ENCODE measurements at places on chromosomes 1 and 21.

DNA sequence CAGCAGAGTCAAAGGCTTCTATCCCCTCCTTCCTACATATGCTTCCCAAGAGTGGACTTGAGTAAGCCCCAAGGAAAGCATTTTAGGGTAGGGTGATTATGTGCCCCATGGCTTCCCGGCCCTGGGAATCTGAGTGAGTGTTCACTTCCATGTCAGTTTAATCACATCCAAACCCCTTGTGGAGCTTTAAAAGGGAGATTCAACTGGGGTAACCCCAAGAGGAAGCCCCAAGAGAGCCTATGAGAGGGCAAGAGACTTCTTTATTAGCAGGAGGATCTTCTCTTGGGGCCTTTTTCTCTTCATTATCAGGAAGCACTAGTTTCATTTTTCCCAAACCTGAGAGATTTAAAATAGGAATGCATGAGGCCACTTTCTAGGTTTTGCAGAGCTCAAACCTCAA lies 97.0 kb upstream of the IRF2BP2 start:
- no peak for DNase-seq

DNA sequence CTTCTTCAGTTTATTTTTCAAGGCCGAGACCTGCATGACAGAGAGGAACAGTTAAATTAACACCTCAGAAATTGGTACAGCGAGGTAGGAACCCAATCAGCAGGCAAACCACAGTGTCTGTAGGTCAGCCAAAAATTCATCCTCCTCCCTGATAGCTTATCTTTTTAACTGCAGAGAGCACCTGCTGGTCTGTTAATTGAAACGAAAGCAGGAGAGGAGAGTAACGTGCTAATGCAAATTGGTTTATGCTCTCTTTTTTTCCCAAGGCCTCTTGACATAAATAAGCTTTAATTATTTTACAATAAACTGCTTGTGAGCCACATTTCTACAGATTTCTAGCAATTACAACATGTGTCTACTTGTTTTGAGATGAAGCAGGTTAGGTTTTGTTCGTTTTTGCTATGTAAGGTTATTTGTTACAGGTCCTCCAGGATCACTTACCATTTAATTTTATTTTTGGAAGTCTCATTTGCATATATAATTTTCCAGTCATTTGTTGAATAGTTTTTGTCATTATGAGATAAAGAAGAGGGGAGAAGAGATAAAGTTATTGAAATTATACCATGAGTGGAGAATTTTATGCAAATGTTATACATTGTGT lies 179.9 kb downstream of the DENND1B start:
- DNase-seq, result no peak

DNA sequence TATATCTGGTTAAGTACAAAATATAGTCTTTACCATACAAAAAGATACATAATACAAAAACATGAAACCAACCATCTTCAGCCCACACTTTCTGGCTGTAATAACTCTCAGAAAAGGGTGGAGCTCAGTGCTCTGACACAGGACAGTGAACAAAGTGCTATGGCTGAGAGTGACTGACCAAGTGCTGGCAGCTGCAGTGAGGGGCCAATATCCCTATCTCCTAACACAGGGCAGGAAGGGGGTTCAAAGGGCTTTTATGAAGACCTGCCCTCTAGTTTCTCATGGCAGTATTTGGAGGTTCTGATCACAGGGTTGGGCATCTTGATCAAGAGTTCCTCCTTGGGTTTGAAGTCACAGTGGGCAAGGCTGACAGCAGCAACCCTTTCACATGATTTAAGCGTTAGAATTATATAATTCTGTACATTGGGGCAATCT lies 3.9 kb downstream of the TXNIP start:
- no peak for DNase-seq

DNA sequence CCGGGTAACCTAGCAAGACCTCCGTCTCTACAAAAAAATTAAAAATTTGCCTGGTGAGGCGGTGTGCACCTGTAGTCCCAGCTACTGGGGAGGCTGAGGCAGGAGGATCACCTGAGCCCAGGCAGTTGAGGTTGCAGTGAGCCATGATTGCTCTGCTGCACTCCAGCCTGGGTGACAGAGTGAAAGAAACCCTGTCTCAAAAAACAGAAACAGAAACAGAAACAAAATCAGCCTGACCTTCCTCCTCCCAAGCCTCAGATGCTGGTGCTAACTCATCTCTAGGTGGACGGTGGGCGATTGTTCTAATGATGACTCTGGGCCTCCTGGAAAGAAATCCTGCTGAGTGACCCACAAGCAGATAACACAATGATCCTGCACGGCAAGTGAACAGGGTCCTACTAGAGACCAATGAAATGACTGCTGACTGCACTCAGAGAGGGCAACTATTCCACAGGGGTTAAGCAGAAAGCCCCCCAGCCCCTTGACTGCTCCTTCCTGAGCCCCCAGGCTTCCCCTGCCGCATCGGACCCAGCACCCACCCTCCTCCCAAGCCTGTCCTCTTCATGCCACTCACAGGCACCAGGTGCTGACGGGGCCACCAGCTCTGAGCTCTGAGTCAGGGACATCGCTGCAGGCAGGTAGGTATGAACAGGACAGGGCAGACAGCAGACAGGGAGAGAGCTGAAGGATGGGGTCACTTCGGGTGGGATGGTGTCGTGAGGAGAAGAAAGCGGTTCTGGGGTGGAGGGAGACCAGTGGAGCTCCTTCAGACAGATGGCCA lies 27.8 kb upstream of the LRRC38 start:
- DNase-seq, result no peak

DNA sequence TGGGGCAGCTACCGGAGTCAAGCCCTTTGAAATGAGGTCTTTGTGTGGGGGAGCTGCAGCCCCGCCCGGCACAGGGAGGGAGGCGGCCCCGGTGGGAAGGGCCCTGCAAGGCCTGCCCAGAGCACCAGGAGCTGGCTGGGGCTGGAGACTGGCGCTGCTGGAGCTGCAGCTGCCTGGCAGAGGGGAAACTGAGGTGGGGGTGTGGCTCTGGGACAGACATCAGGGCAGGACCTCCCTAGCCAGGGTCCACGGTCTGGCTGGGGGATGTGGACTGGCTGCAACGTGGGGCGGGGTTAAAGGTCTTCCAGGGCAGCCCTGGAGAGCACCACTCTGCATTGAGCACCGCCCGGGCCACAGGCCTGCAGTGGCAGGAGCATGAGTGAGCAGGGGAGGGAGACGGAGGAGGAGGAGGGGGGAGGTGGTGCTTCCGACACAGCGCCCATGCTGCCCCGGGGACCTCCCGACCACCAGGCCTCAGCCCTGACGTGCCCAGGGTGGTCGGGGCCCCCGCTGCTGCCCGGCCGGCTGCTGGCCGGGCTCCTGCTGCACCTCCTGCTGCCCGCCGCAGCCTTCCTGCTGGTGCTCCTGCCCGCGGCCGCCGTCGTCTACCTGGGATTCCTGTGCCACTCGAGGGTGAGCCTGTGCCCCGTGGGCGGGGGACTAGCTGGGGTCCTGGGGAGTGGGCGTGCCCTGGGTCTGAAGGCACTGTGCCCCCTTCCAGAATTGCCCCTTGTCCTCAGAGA lies 4.8 kb upstream of the ANKRD65 start:
- no peak for DNase-seq
